Upper lobe of left lung (tissue), 6 donors: ENCODE measurements at places on chromosomes 12 and 14. TPM values are rescaled to one million over a fixed set of nuclear protein-coding genes. Genes with fewer than 3 reads are reported as not detected.

DNA sequence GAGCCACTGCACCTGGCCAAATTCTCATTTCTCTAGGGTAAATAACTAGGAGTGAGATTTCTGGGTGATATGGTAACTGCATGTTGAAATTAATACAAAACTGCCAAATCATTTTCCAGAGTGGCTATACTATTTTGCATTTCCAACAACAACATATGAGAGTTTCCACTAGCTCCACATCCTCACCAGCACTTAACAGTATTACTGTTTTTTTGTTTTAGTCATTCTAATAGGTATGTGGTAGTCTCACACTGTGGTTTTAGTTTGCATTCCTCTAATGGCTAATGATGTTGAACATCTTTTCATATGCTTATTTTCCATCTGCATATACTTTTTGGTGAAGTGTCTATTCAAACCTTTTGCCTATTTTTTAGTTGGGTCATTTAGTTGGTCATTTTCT lies 5.8 kb upstream of the ZFP36L1 start:
- DNase-seq = no peak

The PRPH gene
- not detected for total RNA-seq

- DNase-seq = no peak
Measured at GRCh38 chr14:77544571-77544970, 46.0 kb upstream of the ISM2 start.

DNA sequence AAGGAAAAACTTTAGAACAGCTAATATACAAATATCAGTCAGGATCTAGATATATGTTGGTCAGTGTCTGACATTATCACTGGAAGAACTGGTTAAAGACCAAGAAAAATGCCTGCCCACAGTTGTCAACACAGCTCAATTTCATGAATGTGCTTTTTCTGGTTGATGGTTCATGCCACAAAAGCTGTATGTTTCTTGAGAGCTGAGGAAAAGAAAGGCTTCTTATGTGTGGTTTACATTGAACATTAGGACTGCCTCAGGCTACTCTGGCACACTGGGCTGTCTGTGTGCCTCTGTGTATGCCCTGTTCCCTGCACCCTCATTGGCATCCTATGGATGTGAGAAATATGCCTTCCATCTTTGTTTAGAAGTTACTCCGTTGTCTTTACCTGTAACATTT lies 218.8 kb upstream of the RGS6 start:
- no peak for DNase-seq

The DHRS2 gene
- total RNA-seq = 0.30 TPM

GRCh38 chr14:49619730-49620129 lies 696 bp downstream of the RPL36AL start:
- no peak for DNase-seq

GRCh38 chr14:105168093-105168420 lies 519 bp downstream of the JAG2 start:
- DNase-seq = no peak

GRCh38 chr12:120324841-120325417 lies 2.6 kb downstream of the PLA2G1B start:
- DNase-seq = peak; percentile 54

- no peak for DNase-seq
Measured at GRCh38 chr12:92732216-92732615, 29.4 kb downstream of the PLEKHG7 start.

DNA sequence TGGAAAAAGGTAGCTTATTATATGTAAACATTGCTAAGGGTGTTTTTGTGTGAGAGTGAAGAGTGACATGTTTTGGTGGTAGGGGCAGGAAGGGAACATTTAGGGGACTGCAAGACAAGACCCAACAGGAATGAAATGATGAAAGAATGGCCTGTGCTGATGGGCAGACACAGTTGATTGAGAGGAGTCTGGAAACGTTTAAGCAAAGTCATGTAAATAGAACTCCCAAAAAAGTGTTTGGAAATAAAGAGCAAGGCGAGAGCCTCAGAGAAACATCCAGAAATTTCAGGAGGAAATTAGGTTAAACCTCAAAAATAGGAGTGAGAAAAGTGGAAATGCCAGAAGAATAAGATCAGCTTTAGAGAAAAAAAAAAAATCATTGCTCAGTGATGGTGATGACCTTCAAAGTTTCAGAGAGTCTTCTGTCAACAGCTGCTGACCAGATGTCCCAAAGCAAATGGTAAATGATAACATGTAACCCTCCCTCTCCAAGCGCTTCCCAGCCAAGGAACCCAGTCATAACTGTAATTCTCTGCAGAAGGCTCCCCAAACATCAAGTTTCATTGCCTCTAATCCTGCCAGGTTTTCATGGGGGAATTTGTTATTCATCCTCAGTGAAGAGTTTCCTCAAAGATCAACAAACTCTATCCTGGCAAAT lies 223.2 kb upstream of the FAR2 start:
- DNase-seq = no peak

DNA sequence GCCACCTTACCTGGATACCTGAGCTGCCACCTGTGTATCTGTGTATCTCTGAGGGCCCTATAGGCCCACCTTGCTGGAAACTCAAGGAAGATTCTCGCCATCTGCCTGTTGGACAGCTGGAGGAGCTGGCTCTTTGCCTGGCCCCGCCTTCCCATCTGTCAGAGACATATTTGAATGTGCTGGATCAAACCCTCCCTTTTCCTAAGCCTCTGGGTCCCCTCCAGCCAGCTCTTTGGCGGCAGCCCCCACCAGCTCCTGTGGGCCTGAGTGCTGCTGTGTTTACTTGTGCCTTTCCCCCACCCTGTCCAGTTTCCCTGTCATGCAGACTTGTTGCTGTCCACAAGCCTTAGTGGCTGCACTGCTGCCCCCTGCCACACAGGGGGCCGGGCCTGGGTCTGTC lies 55.9 kb upstream of the SRSF5 start:
- DNase-seq = peak; percentile 67

The SAMD15 gene
- total RNA-seq = 0.74 TPM

GRCh38 chr14:104328607-104329006 lies 190.2 kb downstream of the KIF26A start:
- no peak for DNase-seq

DNA sequence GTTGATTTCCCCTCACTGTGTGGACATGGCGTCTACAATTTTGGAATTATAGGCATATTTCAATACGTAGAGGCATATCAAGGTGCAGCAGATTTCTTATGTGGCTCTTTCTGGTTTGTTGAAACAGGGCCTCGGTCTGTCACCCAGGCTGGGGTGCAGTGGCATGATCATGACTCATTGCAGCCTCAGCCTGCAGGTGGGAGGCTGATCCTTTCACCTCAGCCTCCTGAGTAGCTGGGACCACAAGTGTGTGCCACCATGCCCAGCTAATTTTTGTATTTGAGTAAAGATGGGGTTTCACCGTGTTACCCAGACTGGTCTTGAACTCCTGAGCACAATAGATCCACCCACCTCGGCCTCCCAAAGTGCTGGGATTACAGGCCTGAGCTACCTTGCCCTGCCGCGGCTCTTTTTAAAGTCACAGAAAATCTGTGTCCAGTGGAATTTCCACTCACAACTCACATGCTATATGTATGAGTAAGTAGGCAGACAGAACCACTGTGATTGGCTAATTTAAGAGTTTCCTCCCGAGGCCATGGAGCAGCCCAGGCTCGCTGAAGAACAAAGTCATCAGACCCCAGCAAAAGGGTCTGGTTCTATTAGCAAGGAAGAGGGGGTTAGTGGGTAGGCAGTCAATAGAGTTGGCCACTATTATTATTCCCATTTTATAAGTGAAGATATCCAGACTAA lies 9.1 kb downstream of the GNG2 start:
- DNase-seq = no peak

The HOXC9 gene
- not detected for total RNA-seq
